GDM1 (cell line): ENCODE measurements at places on chromosomes 7 and 10.

GRCh38 chr10:127790066-127790624 lies 53.2 kb downstream of the FOXI2 start:
- DNase-seq, result peak; percentile 42

DNA sequence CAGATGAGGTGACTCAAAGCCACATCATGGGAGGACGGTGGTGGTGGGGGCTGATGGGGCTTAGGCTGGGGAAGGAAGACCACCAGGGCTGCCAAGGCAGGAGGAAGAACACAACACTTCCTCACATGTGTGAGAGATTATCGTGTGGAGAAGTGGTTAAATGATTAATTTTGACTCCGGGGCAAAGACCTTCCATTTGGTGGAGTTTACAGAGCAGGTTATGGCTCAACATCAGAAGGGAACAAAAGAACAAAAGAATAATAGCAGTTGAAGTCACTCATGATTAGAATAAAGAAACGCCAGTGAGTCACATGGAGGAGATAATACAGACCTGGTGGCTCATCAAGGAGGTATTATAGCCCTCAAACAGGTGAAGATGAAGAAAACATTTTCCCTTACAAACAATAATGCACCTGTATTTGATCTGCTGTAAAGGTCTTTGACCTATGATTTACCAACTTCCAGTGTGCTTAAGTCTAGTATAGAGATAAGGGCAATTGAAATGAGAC lies 170.1 kb downstream of the PKD1L1 start:
- no peak for DNase-seq

DNA sequence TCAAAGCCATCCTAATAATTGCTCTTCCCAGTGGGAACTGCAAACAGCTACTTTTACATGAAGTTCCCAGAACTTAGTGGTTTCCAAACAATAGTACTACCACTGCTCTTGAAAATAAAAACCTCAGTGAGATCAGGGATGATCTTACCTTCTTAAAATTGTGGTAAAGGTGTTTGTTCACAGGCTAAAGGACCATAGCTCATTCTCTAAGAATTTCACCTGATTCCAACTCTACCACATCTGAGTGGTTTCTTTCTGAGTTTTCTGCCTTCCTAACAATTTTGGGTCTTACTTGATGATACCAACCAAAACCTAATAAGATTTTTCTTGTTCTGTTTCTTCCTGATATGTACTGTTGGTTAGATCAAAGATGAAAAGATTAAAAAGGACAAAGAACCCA lies 45.6 kb upstream of the AGBL3 start:
- no peak for DNase-seq

- no peak for DNase-seq
These were observed 91.2 kb downstream of the KAT6B start for GRCh38 chr10:74917481-74918077.

GRCh38 chr7:115600207-115600606 lies 430.4 kb downstream of the TFEC start:
- no peak for DNase-seq

GRCh38 chr10:11170993-11171851 lies 153.6 kb downstream of the CELF2 start:
- peak; percentile 49 for DNase-seq
